ENCODE measurements at places on chromosomes 3 and 15.
A peak's percentile ranks its signal among the peaks of the same experiment; 100 is the strongest.

DNA sequence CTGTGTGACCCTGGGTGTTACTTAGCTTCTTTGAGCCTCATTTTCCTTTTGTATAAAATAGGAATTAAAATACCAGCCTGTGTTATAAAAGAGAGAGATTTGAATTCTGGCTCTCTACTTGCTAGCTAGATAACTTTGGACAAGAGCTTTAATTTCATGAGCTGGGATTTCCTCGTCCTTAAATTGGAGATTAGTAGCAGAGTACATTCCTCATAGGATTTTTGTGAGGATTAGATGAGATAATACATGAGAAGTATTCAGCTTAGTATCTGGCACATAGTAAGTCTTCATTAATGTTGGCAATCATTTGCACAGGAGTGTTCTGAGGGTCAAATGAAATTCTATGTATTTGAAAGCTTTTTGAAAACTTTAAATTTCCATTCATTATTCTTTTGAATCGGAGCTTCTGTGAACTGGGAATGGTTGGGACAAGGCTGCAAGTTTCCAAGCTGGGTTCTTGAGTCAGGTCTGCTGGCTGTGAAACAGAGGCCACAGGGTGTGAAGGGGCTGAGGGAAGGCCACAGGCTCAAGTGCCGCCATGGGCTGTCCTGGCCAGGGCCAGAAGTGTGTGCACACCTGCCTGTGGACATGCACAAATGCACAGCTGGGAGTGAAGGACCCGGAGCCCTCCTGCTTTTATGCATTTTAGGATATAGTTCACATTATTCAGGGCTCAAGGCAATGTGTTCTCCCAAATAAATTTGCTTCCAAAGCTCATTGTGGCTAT, 17.2 kb downstream of the ALPK3 start:
- DNase-seq: no peak

DNA sequence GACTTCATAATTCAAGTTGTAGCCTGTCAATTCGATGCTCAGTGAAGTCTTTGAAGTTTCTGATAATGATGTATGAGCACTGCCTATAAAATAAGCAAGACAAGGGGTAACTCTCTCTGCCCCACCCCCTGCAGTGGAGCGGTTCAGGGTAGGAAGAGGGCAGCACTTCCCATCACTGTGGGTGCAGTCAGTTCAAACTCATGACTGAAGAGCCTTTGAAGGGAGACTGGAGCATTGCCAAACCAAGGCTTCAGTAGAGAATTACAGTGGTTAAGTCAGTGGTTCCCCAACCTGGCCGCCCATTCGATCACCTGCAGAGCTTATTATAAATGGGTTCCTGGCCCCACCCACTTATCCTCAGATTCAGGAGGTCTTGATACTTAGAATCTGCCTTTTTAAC, 190.6 kb downstream of the SHQ1 start:
- no peak for DNase-seq

DNA sequence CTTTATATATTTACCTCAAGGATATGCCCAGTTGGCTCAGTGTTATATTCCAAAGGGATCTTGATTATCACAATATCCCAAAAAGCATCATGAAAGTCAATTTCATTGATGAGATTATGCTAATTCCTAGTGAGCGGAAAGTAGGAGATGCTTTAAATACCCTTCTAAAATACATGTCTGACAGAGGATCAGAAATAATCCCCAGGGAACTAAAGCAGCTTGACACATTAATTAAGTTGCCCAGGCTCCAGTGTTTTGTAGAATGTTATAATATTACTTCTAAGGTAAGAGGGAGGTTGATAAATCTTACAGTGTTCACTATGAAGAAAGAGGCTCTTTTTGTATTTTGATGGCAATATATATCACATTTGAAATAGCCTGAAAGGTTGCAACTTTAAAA, 767.5 kb upstream of the ROBO1 start:
- DNase-seq: no peak

- DNase-seq: no peak
These were observed 26.6 kb upstream of the PSTPIP1 start for GRCh38 chr15:76968306-76968705.

GRCh38 chr15:50249704-50250103, 15.8 kb downstream of the HDC start:
- DNase-seq: no peak

GRCh38 chr3:157581371-157581770, 78.2 kb upstream of the VEPH1 start:
- no peak for DNase-seq

- DNase-seq: no peak
These were observed 4.4 kb upstream of the SEMA7A start for GRCh38 chr15:74438206-74438605.

GRCh38 chr3:73072634-73073033, 11.2 kb downstream of the EBLN2 start:
- DNase-seq: no peak

DNA sequence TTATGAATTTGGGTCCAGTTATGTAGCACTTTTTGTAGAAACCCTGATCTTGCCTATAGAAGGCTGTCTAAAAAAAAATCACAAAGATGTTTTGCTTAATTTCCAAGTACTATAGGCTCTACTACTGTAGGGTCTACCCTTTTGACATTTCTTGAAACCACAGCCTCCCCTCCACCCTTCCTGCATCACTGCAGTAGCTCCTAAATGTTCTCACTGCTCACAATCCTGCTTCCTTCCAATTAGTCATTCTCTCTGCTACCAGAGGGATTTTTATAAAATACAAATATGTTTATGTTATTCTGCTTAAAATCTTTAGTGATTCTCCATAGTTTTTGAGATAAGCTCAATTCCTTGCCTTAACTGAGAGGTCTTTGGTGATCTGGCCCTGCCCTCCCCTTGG, 114.0 kb downstream of the CYP19A1 start:
- no peak for DNase-seq

DNA sequence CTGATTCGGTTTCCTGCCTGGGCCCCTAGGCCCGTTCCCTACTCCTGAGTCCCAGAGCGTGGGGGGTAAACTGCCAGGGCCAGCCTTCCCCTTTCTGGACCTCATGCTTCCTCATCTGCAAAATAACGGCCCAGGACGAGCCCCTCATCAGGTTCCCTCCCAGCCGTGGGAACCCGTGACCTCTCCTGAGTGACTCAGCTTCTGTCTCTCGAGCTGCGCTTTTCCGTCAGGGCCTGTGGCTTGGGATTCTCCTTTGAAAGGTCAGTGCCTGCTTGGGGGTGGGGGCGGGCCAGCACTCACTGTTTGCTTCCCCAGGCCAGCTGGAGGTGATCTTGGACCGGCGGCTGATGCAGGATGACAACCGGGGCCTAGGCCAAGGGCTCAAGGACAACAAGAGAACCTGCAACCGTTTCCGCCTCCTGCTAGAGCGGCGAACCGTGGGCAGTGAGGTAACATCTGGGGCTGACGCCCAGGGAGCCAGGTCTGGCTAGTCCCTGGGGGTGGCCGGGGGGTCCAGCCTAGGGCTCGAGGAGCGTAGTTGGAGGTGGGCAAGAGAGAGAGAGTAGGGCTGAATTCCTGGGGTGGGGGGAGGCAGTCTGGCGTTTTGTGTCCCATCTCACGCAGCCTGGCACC, 12.8 kb downstream of the MAN2A2 start:
- DNase-seq: no peak

DNA sequence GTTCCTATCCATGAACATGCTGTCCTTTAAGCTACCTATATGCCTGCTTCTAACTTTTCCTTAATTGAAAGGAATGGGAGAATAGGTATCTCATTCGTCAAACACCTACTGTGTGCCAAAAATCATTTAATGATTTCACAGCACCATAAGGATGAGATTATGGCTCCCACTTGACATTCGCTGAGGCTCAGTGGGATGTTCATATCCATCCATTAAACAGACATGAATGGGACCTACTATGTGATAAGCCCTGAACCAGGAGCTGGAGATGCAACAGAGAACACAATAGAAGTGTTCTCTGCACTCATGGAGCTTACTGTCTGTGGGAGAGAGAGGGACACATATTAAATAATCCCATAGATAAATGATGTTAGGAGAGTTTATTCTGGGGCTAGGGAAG, 49.7 kb downstream of the HRH1 start:
- DNase-seq: no peak

GRCh38 chr15:81962482-81962881, 83.3 kb downstream of the MEX3B start:
- no peak for DNase-seq

- no peak for DNase-seq
These were observed 335.1 kb downstream of the EFHB start for GRCh38 chr3:19598870-19599269.

GRCh38 chr3:46922426-46922825, 44.9 kb downstream of the PTH1R start:
- DNase-seq: no peak

- DNase-seq: peak; percentile 71
These were observed at the start of gene CPNE4 for GRCh38 chr3:132034486-132035464. CPNE4 (minus strand) TSS chr3:132035014.

DNA sequence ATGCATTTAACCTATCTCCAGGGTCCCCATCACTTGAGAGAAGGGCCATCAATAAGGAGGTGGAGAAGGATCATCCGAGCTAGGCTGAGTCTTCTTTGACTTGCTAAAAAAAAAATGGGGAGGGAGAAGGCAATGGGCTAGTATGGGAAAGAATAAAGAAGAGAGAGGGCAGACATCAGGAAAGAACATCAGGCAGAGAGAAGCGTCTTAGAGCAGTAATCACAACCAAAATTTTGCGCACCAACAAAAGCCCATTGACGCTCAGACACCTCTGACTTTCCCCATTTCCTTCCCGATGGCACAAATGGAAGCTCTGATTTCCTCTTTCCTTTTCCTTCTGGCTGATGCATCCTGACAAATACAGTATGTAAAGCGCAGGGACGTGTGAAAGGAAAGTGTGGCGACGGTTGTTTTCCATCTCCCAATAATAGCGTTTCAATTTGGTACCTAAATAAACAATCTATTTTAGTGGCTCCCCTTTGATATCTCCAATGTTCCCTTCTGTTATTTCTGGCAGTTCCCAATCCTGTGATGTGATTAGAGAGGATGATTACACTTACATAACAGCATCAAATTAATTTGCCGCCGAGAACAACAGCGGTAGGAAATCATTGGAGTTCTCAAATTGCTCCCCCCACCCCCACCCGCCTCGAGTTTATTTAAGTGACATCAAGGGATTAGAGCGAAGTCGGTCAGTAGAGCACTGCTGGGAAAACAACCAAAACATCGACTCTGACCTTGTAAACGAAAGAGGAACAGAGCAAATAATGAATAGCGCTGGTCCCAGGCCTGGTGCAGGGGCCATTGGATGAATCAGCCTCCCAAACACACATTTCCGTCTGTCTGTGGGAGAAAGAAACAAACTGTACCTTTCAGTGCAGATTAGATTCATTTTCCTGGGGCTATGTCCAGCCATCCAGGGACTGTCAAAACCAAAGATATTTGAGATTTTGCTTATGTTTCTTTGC, 273.3 kb upstream of the ICE2 start:
- DNase-seq: no peak

GRCh38 chr15:60829416-60829815, 350.5 kb upstream of the ICE2 start:
- DNase-seq: no peak

- peak; percentile 1 for DNase-seq
These were observed 200.2 kb upstream of the GOLGA6L4 start for GRCh38 chr15:84035399-84035766.

DNA sequence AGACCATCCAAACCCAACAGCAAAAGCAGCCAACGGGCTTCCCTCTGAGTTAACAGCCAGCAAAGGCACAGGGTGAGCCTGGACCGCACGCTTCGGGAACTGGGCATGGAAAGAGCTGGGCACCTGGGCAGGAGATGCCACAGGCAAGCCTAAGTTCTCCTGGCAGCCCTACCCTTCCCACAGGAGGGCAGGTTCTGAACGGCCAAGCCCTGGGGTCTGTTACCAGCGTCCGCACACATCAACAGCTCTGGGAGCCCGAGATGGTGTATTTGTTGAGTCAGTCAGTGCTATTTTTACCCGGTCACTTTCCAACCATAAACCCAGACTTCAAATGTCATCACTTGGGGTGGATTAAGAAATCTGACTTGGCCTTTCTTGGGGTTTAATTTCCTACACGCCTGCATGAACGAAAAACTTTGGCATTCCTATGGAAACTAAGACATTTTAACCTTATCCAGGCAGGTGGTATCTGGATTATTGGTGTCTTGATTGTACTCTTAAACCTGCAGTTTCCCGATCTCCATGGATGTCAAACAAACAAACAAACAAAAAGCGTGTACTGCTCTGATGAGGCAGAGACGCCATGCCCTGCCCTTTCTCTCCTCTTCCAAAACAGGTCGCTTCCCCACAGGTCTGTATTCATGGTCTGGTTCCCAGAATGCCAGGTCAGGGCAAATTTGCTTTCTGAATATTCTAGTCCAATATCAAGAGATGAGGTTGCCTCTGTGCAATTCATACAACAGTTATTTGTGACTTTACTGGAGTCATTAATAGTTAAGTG, 99.7 kb downstream of the XXYLT1 start:
- DNase-seq: no peak

GRCh38 chr15:94917068-94917467, 685.7 kb downstream of the MCTP2 start:
- no peak for DNase-seq

DNA sequence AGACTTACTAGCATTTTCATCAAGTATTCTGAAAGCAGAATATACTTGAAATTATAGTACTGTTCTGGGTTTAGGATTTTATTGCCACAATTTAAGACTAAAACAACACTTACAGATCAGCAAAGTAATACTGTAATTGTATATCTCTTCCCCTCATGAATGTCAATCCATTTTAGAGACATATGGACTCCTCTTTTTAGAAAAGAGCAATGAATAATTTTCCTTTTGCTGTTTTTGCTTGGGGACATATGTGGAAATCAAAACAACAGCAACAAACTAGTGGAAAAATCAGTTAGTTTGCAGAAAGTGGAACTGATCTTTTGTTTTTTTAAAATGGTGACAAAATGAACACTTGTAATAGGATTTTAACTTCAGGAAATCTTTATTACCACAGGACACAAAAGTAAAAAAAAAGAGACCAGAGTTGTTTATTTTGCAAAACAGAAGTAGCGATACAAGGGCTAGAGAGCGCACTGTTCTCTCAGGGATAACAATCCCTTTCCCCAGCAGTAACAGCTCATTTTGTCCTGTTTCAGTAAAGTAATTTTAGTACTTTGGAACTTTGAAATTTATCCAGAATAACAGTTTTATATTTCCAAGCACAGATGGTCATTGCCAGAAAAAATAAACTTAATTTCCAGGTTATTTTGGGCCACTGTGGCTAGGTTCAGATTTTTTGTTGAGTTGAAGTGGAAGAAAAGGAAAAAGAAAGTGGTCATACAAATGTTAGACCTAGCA, 17.1 kb downstream of the LEKR1 start:
- DNase-seq: peak; percentile 69

DNA sequence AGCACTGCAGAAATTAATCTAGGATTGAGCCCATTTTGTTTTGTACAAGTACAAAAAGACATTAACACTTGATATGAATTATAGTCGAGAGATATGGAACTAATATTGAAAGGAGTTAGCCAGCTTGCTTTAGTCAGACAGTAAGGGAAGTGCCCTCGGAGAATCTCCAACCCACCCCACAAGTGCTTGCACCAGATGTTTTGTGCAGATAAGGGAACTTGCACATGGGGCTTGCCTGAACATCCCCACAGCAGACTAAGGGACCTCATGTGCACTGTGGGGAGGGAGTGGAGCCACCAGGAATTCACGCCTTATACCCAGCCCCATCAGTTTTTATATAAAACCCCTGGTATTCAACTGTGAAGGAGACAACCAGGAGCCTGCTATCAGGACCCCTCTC, 122.3 kb downstream of the EFHB start:
- DNase-seq: no peak
